Body of pancreas (tissue), 4 donors: ENCODE measurements at places on chromosomes 6 and 20. TPM values are rescaled to one million over a fixed set of nuclear protein-coding genes. Genes with fewer than 3 reads are reported as not detected.

TFAP2C gene
- total RNA-seq: 2.3 TPM

MATN4 gene
- 4.9 TPM for total RNA-seq

KCNG1 gene
- total RNA-seq: 6.2 TPM

CALHM4 gene
- not detected for total RNA-seq

NCR2 gene
- total RNA-seq: not detected

GJA1 gene
- 8.2 TPM for total RNA-seq

CLPSL2 gene
- not detected for total RNA-seq

OR12D3 gene
- not detected for total RNA-seq
